ENCODE measurements at places on chromosomes 2 and 18. TPM values are rescaled to one million over a fixed set of nuclear protein-coding genes. Genes with fewer than 3 reads are reported as not detected.

GRCh38 chr2:203327901-203328759, at the start of gene ABI2:
Gene ABI2, plus strand, starts transcription at chr2:203328394. Its CDS starts 121 bp downstream, at chr2:203328515.
- no peaks in the 10 kb centered on the region for H3K36me3 ChIP-seq
- peak within 1 kb of the TSS; percentile 86 for H3K27ac ChIP-seq
- no peaks in the 10 kb centered on the region for H3K27me3 ChIP-seq
- peak; percentile 60 for DNase-seq

GRCh38 chr2:159677654-159678053, 34.7 kb upstream of the MARCHF7 start:
- no peaks in the 10 kb centered on the region for H3K27me3 ChIP-seq
- H3K4me3 ChIP-seq, result no peak overlapping the region
- DNase-seq, result no peak
- H3K4me1 ChIP-seq, result no peaks in the 10 kb centered on the region

GRCh38 chr2:13334545-13334944, 617.8 kb downstream of the TRIB2 start:
- no peak overlapping the region for H3K4me3 ChIP-seq
- no peaks in the 10 kb centered on the region for H3K36me3 ChIP-seq
- DNase-seq, result no peak
- no peak overlapping the region for H3K27ac ChIP-seq
- H3K27me3 ChIP-seq, result no peaks in the 10 kb centered on the region
- no peaks in the 10 kb centered on the region for H3K4me1 ChIP-seq

GRCh38 chr2:228426502-228427216, 245.2 kb upstream of the SPHKAP start:
- no peak for DNase-seq
- no peaks in the 10 kb centered on the region for H3K4me1 ChIP-seq
- H3K27me3 ChIP-seq, result no peaks in the 10 kb centered on the region
- no peak overlapping the region for H3K27ac ChIP-seq
- H3K4me3 ChIP-seq, result no peak overlapping the region

The PROM2 gene
- total RNA-seq, result 1.2 TPM

DNA sequence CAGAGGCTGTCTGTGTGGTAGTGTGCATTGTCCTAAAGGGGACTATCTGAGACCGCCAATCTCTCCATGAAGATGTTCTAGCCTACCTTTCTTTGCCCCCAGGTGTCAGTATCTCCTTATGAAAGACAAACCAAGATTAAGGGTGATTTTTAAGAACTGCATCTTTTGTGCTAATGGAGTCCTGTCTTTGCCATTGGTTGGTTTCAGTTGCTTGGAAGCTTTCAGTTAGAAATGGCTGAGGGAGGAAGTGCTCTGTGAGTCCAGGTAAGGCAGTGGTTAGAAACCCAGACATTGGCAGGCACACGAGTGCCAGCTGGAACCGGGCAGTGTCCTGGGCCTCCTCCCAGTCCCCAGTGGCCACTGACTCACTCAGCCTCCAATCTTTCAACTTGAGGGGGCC, 111.3 kb downstream of the DOCK10 start:
- H3K27ac ChIP-seq, result no peak overlapping the region
- H3K4me1 ChIP-seq, result peaks cover 22% of the 10 kb centered on the region
- no peak overlapping the region for H3K4me3 ChIP-seq
- H3K36me3 ChIP-seq, result peaks cover 4% of the 10 kb centered on the region
- no peaks in the 10 kb centered on the region for H3K27me3 ChIP-seq

The SP140L gene
- 32.2 TPM for total RNA-seq

DNA sequence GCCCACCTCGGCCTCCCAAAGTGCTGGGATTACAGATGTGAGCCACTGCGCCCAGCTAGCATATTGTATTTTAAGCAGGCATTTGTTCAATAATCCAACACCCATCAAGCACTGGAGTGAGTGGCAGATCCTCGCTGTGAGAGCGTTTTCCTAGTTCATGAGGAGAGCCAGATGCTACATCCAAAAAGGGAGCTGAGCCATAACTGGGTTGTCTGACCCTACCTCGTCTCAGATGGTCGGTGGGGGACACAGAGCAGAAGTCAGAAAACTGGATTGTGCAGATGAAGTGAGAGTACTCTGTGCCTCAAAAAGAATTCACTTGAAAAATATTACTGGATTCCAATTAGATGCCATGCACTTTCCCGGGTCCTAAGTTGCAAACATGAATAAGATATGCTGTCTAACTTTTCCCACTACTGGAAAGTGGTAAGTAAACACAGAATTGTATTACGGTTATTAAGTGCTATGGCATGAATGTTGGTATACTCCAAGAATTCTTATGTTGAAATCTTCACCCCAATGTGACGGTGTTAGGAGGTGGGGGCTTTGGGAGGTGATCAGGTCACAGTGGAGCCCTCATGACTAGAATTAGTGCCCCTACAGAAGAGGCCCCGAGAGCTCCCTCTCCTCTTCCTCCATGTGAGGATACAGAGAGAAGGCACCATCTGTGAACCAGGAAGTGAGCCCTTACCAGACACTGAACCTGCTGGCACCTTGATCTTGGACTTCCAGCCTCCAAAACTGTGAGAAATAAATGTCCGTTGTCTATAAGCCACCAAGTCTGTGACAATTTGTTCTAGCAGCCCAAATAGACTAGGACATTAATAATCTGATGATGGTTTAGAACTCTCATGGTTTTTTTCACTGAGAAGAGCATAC, 21.5 kb downstream of the SOWAHC start:
- no peaks in the 10 kb centered on the region for H3K36me3 ChIP-seq
- no peaks in the 10 kb centered on the region for H3K27me3 ChIP-seq
- DNase-seq, result no peak
- no peak overlapping the region for H3K4me3 ChIP-seq

GRCh38 chr2:9230051-9230802, 23.6 kb downstream of the ASAP2 start:
- no peak for DNase-seq
- no peaks in the 10 kb centered on the region for H3K36me3 ChIP-seq
- H3K4me3 ChIP-seq, result no peak overlapping the region
- H3K4me1 ChIP-seq, result peaks cover 81% of the 10 kb centered on the region
- H3K27me3 ChIP-seq, result no peaks in the 10 kb centered on the region
- H3K27ac ChIP-seq, result no peak overlapping the region

DNA sequence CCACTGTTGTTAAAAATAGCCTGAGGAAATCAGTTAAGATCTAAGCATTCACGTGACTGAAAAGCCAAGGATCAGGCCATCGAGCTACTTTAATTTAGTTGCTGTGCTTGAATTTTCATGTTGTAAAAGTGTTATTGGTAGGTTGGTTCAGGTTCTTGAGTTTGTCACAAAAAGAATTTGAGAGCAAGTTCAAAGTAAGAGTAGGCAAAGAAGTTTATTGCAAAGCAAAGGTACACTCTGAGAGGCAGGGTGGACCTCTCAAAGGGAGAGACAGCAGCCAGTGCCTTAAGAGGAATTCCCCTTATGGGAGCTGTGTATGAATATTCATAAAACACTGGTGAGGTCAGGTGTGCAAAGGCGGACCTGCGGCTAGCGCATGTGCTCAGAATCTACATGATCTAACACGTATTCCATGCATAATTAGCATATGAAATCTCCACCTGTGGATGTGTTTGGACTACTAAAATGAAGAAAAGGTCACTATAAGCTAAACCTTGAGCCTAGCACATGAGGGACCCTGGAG, 236.5 kb downstream of the NDUFA10 start:
- DNase-seq, result no peak
- H3K4me1 ChIP-seq, result no peaks in the 10 kb centered on the region
- no peaks in the 10 kb centered on the region for H3K36me3 ChIP-seq
- no peak overlapping the region for H3K4me3 ChIP-seq
- peaks cover 3% of the 10 kb centered on the region for H3K27me3 ChIP-seq

GRCh38 chr2:25400576-25401216, 59.0 kb upstream of the DNMT3A start:
- H3K4me1 ChIP-seq, result no peaks in the 10 kb centered on the region
- H3K36me3 ChIP-seq, result no peaks in the 10 kb centered on the region
- H3K4me3 ChIP-seq, result no peak overlapping the region

- no peak overlapping the region for H3K27ac ChIP-seq
- H3K4me1 ChIP-seq, result peaks cover 12% of the 10 kb centered on the region
- no peak overlapping the region for H3K4me3 ChIP-seq
- peaks cover 39% of the 10 kb centered on the region for H3K36me3 ChIP-seq
- DNase-seq, result no peak
- H3K27me3 ChIP-seq, result no peaks in the 10 kb centered on the region
Measured at GRCh38 chr2:65079017-65079416, 22.8 kb downstream of the CEP68 start.

- H3K36me3 ChIP-seq, result no peaks in the 10 kb centered on the region
- DNase-seq, result no peak
- no peaks in the 10 kb centered on the region for H3K27me3 ChIP-seq
- H3K4me3 ChIP-seq, result no peak overlapping the region
Measured at GRCh38 chr2:162002623-162003235, 71.3 kb downstream of the DPP4 start.

DNA sequence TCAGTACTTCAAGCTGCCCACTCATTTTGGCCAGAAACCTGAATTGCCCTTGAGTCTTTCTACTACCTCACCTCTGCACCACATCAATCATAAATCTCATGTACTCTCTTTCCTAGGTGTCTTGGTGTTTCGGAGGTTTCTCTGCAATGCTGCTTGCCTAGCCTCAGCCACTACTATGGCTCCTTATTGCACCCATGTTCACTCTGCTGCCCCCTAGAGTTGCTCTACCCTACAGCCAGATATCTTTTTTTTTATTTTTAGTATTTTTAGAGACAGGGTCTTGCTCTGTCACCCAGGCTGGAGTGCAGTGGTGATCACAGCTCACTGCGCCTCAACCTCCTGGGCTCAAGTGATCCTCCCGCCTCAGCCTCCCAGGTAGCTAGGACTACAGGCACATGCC, 413.0 kb downstream of the PTPRM start:
- peaks cover 8% of the 10 kb centered on the region for H3K4me1 ChIP-seq
- no peak overlapping the region for H3K4me3 ChIP-seq
- no peak for DNase-seq
- no peak overlapping the region for H3K27ac ChIP-seq
- H3K36me3 ChIP-seq, result no peaks in the 10 kb centered on the region

DNA sequence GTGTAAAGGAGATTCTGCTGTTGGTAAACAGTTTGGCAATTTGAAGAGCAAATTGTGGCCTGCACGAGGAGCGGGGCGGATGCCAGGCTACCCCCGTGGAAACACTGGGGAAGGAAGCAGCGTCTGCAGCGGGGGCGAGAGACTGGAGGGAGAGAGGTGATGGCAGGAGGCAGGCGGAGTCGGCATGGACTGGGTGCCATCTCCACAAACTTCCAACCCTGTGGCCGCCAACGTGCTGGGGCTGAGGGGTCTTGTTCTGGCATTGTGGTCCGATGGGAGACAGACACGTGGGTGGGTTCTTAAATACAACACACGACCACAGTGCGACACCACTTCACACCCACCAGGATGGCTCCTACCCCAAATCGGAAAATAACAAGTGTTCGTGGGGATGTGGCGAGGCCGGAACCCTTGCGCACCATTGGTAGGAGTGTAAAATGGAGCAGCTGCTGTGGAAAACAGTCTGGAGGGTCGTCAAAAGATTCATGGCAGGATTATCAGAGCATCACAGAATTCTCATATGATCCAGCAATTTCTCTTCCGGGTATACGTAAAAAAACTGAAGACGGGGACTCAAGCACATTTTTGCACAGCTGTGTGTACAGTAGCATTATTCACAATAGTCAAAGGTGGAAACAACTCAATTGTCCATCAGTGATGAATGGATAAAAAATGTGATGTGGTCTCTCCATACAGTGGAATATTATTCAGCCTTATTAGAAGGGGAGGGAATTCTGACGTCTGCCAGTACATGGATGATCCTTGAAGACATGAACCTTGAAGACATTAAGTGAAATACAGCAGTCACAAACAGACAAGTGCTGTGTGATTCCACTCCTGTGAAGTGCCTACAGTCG, 82.4 kb upstream of the HPCAL1 start:
- peak; percentile 72 for DNase-seq
- H3K4me1 ChIP-seq, result peaks cover 10% of the 10 kb centered on the region
- H3K27me3 ChIP-seq, result peaks cover 3% of the 10 kb centered on the region
- no peaks in the 10 kb centered on the region for H3K36me3 ChIP-seq
- no peak overlapping the region for H3K27ac ChIP-seq

The BOLL gene
- total RNA-seq, result not detected

The CD28 gene
- not detected for total RNA-seq
